T-helper 17 cell (primary cell): ENCODE measurements at places on chromosomes 2 and 18. TPM values are rescaled to one million over a fixed set of nuclear protein-coding genes. Genes with fewer than 3 reads are reported as not detected.

ZNG1B gene
- 35.6 TPM for total RNA-seq

DNA sequence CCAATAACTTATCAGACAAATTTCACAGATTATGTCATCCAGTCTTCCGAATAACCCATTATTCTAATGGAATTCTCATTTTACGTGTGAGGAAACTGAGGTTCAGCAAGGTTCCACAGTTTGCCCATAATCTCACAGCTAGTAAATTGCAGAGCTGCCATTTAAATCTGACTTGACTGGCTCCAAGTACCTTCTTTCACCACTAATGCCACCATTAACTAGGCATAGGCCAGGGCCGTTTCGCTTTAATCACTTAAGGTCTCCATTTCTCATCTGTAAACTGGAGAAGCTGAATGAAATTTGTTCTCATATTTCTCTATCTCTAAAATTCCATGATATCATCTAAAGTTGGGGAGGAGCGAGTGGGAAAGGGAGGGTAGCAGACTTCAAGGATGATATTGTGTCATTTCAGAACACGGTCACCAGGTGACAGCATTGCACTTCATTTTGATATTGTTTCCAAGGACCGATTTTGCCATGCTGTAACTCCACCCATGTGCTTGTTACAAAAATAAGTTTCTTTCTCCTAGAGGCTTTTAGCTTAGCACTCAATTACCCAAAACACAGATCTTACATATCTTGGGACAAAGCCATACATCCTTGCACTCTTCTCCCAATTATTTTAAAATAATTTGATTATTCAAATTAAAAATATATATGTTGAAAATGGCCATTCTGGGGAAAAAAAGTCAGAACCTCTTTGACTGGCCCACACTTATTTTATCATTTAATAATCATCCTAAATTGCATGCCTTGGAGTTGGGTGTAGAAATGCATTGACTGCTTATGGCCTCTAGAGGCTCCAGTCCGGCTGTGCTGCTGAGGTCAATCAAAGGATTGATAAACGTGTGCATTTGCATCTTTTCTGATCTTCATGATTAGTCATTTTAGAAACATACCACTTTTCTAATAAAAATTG is 123.8 kb downstream of the AKAIN1 start:
- DNase-seq, result no peak

GRCh38 chr2:31216734-31217133 is 581 bp downstream of the CAPN14 start:
- DNase-seq, result no peak

- DNase-seq, result no peak
Measured at GRCh38 chr2:77087987-77088414, 434.2 kb downstream of the LRRTM4 start.
